H9 (cell line): ENCODE measurements at places on chromosomes 7 and 10. TPM values are rescaled to one million over a fixed set of nuclear protein-coding genes. Genes with fewer than 3 reads are reported as not detected.
A peak's percentile ranks its signal among the peaks of the same experiment; 100 is the strongest.

DNA sequence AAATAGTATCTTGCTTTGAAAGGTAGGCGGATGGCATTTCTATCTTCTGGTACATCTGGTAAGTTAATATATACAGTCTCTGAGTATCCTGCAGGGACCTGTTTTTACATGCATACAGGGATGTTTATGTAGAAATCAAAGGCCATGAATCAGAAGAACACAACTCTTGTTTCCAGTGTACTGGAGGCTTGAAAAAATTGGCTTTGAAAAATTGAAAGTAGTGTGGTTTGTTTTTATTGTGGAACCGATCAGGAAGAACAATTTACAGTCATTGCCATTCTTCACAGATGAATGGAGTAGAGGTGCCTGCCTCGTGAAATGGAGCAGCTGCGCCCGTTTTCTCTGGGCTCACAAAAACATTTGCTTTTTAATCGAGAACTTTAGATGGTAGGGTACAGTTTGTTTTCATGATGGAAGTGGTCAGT lies 54.0 kb upstream of the RPA3 start:
- no peak for DNase-seq

GRCh38 chr7:13800694-13801448 lies 188.6 kb downstream of the ETV1 start:
- no peak for DNase-seq

GRCh38 chr10:103645141-103646054 lies 151.9 kb downstream of the NEURL1 start:
- DNase-seq = no peak

- no peak for DNase-seq
Observed at GRCh38 chr10:108427146-108427545, 1262.6 kb upstream of the SORCS1 start.

DNA sequence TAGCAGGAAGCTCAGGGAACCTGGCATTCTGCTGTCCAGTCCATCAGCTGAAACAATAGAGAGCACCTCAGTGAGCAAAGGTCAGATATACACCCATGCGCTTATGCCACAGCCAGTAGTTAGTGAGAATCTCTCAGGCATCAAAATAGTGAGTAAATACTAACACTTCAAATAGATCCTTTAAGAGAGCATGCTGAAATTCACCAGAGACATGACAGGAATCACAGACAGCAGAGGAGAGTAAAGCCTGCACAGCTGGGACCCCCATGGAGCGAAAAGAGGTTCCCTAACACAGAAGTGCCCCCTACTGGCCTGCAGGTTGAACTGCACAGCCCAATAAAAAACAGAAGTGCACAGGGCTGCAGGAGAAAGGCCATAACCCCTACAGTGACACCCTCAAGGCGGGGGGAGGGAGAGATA lies 57.6 kb upstream of the ANTXRL start:
- DNase-seq = peak; percentile 67

- no peak for DNase-seq
Observed at GRCh38 chr7:39910108-39910869, 39.8 kb upstream of the CDK13 start.

DNA sequence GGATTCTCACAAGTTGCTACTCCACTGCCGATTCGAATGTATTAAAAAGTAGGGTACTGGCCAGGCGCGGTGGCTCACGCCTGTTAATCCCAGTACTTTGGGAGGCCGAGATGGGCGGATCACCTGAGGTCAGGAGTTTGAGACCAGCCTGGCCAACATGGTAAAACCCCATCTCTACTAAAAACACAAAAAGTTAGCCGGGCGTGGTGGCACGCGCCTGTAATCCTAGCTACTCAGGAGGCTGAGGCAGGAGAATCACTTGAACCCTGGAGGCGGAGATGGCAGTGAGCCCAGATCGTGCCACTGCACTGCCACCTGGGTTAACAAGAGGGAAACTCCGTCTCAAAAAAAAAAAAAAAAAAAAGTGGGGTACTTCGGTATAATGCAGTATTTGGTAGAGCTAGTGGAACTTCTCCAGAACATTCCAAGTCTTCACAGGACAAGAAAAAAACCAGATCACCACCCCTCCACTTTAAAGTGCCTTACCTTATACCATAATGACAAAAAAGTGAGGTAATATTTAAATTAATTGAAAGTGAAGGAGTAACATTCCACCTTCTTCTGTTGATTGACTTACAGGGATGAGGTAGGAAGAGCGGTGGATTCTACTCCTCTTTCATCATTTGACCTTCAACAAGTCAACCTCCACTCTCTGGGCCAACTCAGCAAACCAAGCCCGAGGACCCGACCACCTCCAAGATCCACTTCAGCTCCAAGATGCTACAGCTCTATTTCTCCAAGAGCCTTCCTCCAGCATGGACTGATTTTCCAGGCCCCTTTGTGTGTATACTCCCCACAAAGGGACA lies 2.0 kb downstream of the BAZ1B start:
- no peak for DNase-seq

GRCh38 chr7:108614896-108615295 lies 45.2 kb downstream of the DNAJB9 start:
- no peak for DNase-seq

DNA sequence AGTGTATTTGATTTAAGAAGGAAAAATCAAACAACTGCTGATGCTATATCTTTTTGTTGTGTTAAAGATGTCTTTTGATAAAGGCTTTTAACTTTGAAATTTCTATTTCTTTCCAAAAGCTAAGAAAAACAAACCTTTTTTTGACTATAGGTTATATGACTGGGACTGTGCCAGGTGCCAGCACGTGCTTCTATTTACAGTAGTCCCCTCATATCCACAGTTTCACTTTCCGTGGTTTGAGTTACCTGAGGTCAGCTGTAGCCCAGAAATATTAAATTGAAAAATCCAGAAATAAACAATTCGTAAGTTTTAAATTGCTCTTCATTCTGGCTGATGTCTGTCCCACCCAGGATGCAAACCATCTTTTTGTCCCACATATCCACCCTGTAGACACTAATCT lies 104.3 kb downstream of the BBS9 start:
- DNase-seq = no peak

GRCh38 chr10:117198088-117198487 lies 799 bp downstream of the KCNK18 start:
- DNase-seq = no peak

DNA sequence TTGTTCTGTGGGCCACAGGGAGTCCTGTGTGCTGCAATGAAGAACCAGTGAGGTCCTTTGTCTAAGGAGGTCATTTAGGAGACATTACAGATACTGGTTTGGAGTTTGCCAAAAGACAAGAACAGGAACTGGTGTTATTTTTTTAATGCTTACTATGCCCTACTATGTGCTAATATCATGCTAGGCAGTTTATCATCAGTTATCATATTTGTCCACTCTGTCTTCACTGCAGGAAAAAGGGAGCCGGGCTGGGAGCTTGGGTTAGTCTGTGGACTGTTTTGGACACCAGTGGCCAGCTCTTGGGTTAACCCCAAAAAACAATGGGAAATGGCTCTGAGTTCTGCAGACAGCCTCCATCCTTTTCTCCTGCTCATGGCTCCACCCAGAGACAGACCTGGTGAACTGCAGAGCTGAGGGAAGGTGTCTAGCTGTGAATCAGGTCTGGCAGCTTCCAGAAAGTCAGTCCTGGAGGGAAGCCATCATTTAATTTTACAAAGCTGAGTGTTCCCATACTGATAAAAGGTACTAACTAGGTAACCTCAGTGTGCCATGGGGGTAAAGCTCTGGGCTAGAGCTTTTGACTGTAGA lies 101.2 kb upstream of the ZNF746 start:
- DNase-seq = peak; percentile 52

- DNase-seq = no peak
Observed at GRCh38 chr10:97812696-97813095, 36.9 kb upstream of the GOLGA7B start.

DNA sequence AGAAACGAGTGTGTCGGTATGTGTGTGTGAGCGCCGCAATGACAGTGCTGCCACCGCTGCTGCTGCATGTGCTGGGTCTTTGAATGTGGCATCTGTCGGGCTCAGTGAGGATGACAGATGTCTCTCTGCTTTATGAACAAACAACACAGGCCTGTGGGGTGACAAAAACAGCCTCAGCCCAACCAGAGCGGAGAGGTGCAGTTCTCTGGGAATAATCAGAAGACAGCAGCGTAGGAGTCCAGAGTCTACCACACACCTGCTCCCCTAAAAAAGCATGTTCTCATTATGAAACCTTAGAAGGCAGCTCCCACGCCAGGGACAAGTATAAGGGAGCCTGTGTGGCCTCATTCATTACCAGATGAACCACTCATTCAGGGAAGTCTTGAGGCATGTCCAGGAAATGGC lies 278.3 kb downstream of the KCNMA1 start:
- no peak for DNase-seq

DNA sequence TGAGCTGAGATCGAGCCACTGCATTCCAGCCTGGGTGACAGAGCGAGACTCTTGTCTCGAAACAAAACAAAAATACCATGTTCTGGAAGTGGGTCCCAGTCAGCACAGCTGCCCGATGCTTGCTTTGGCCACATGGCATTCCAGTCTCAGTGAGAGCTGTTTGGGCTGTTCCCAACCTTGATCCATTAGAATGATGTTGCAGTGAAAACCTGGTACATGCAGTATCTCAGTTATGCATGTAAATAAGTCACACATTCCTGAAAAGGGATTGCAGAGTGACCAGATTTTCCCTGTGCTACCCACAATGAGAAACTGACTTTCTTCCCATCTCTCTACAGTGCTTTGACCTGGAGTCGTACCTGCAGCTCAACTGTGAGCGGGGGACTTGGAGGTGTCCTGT lies 15.4 kb downstream of the ZMIZ2 start:
- DNase-seq = no peak

DNA sequence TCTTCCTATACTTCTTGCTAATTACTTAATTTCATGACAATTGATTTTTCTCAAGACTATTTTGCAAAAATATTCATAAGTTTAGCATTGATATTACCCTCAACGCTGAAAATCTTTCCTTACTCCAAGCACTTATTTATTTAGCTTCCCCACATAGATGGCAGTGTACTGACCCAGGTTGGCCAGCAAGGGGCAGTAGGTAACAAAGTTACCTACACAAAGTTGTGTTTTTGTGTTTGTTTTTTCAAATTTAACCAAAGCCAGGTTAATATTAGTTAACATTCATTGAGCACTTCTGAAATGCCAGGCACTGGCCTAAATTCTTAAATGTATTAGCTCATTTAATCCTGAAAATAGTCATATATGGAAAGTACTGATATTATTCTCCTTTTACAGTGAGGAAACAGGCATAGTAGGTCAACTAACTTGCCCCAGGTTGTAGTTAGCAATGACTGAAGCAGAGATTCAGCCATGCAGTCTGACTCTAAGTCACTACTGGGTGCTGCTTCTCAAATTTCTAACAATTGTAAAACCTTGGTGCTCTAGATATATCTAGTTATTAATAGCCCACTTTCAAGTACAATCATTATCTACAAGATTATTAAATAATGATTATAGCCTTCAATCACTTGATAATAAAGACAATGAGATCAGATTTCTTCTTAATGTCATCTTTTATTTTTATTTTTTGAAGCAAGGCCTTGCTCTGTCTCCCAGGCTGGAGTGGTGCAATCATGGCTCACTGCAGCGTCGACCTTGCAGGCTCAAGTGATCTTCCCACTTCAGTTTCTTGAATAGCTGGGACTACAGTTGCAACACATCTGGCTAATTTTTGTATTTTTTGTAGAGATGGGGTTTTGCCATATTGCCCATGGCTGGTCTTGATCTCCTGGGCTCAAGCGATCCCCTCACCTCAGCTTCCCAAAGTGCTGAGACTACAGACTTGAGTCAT lies 5.8 kb upstream of the GGCT start:
- DNase-seq = no peak

- DNase-seq = peak; percentile 56
Observed at GRCh38 chr7:142112086-142112485, 568 bp downstream of the MGAM2 start.

DNA sequence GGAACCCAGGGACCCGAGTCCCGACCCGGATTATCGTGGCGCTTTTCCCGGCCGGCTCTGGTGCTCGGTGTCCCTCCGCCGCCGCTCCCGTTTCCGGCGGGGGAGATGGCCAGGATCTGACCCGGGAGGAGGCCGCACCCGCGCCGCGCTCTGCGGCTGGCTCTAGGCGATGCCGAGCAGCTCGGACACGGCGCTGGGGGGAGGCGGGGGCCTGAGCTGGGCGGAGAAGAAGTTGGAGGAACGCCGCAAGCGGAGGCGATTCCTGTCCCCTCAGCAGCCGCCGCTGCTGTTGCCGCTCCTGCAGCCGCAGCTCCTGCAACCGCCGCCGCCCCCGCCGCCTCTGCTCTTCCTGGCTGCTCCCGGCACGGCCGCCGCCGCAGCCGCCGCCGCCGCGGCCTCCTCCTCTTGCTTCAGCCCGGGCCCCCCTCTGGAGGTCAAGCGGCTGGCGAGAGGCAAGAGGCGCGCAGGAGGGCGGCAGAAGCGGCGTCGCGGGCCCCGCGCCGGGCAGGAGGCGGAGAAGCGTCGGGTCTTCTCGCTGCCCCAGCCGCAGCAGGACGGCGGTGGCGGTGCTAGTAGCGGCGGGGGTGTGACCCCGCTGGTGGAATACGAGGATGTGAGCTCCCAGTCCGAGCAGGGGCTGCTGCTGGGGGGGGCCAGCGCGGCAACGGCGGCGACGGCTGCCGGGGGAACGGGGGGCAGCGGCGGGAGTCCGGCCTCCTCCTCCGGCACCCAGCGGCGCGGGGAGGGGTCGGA lies 593 bp downstream of the CDK13 start:
- DNase-seq = no peak

DNA sequence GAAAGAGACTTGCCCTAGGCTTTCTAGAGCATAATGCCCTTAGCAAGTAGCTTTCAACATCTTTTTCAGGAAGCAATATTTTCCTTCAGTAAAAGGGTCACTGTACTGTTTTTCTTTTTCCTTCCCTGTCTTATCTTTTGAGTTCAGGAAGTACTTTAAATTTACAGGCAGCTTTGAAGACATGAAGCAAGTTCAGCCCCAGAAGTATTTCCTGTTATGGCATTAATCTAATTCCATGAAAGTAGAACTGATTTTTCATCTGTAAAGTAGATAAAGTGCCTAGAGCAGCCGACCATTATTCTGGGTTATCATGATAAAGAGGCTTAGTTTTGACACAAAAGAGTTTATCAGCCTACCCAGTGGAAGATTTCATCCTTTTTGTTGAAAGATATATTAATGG lies 288.2 kb downstream of the ADK start:
- no peak for DNase-seq

GRCh38 chr10:125005312-125006187 lies 63.6 kb downstream of the ZRANB1 start:
- no peak for DNase-seq

GRCh38 chr7:51647931-51648351 lies 331.3 kb upstream of the COBL start:
- DNase-seq = no peak

- DNase-seq = no peak
Observed at GRCh38 chr10:103845972-103846371, 9.4 kb downstream of the SH3PXD2A start.

GRCh38 chr7:107870427-107871000 lies 20.5 kb upstream of the DLD start:
- no peak for DNase-seq

DNA2 gene
- total RNA-seq = 43.4 and 46.9 TPM in 2 replicates

ECHS1 gene
- total RNA-seq = 94.1 and 100 TPM in 2 replicates

ARMC3 gene
- total RNA-seq = 0.09 and 0.37 TPM in 2 replicates

PRR15 gene
- total RNA-seq = 15.1 and 15.5 TPM in 2 replicates

MYH16 gene
- total RNA-seq = not detected in 2 replicates

NPTX2 gene
- total RNA-seq = 8.1 and 8.4 TPM in 2 replicates

PANK1 gene
- total RNA-seq = 33.2 and 35.7 TPM in 2 replicates

PHYHIPL gene
- 0.18 and 0.44 TPM in 2 replicates for total RNA-seq

STAMBPL1 gene
- total RNA-seq = 3.2 and 4.6 TPM in 2 replicates

PSMC2 gene
- total RNA-seq = 126 and 128 TPM in 2 replicates

FOXI2 gene
- 0.29 and 0.42 TPM in 2 replicates for total RNA-seq

COG5 gene
- total RNA-seq = 20.2 and 21.8 TPM in 2 replicates

NACAD gene
- total RNA-seq = 6.4 and 8.0 TPM in 2 replicates
